ENCODE measurements at places on chromosomes 6 and 20.
A peak's percentile ranks its signal among the peaks of the same experiment; 100 is the strongest.

- DNase-seq: no peak
Measured at GRCh38 chr6:79833264-79833963, 113.9 kb downstream of the ELOVL4 start.

GRCh38 chr6:99522531-99522930 lies 7.3 kb upstream of the USP45 start:
- DNase-seq: no peak

GRCh38 chr20:54549658-54550326 lies 74.4 kb downstream of the DOK5 start:
- DNase-seq: no peak

DNA sequence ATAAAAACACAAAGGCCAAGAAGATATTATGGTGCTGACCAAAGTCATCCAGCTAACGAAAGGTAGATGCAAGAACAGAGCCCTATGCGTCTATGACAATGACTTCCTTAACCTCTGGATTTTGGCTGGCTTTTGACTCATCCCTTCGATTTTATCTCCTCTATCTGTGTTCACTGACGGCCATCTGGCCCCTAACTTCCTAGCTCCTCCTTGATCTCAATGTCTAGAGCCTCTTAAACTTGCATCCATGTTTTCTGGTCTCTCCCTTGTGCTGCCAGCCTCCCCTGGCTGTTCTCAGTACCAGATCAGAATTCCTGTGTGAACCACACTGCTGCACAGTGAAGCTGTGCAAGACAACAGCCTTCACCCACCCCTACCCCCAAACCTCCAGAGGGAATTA lies 452.9 kb downstream of the UTRN start:
- DNase-seq: no peak

- no peak for DNase-seq
Measured at GRCh38 chr6:53615633-53616449, 49.7 kb downstream of the KLHL31 start.

- no peak for DNase-seq
Measured at GRCh38 chr20:59836767-59837166, 96.7 kb downstream of the SYCP2 start.

GRCh38 chr6:108560463-108561308 lies at the start of gene FOXO3:
TSS of gene FOXO3 (plus strand) at chr6:108560917. CDS start at chr6:108561209, 292 bp downstream.
- DNase-seq: peak; percentile 70

DNA sequence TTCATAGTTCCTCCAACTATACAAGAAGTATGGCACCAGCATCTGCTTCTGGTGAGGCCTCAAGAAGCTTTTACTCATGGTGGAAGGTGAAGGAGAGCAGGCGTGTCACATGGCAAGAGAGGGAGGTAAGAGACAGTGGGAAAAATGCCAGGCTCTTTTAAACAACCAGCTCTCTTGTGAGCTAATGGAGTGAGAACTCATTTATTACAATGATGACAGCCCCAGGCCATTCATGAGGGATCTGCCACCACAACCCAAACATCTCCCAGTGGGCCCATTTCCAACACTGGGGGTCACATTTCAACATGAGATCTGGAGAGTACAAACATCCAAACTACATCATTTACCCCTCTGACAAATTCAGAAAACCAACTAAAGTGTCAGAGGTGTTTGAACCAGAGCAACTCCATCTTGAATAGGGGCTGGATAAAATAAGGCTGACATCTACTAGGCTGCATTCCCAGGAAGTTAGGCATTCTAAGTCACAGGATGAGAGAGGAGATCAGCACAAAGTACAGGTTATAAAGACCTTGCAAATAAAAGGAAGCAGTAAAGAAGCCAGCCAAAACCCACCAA lies 2.2 kb upstream of the UBD start:
- DNase-seq: no peak

- no peak for DNase-seq
Measured at GRCh38 chr6:147618927-147619326, 110.4 kb downstream of the SAMD5 start.

DNA sequence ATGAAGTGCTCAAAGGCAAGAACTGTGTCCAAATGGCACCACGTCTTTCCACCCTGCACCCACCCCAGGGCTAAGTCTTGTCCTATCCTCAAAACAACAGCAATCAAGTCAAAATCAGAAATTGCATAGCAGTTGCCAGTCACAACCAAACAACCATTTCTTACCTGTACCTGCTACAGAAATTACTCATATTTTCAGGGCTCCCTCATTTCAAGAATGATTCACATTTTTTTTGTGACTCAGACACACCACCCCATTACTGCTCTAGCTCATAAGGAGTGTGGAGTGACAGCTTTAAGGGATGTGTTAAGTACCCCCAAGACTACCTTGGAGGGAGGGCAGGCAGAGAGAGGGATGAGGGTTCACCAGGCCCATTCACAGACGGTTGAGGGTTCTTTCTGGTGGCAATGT lies 111.7 kb downstream of the TRERF1 start:
- DNase-seq: no peak

DNA sequence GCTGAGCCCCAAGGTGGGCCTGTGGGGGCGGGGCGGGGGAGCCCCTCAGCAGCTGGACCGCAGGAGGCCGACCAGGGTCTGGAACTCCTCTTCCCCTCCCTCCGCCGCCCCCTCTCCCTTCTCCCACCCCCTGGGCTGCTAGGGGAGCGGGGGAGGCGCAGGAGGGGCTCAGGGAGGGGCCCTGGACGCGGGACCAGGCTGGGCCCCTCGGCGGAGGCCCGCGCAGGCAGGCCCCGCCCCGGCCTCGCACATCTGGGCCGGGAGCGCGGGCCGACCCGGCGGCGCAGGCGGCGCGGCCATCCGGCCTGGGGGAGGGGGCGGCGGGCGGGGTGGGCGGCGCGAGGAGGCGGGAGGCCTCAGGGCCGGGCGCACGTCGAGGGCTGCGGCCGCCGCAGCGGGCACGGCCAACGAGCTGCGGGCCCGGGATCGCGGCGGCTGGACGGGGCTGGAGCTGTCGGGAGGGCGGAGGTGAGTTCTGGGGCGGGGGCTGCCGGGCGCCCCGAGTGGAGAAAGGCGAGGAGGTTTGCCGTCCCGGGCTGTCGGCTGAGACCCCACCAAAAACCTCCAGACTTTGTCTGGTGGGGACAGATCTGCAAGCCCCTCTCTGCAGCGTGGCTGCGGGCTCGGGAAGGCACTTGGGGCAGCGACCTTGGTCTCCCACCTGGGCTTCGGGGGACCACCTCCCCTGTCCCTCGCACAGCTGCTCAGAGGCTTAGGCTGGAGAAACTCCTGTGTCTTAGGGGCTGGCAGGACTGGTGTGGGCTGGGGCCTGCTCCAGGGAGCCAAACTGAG lies at the start of gene HSPA12B:
HSPA12B (plus strand) TSS at position 359 of the 792 bp plus-strand sequence. CDS start 5,990 bp downstream, outside the sequence.
- no peak for DNase-seq

GRCh38 chr20:24968278-24968800 lies 19.3 kb downstream of the CST7 start:
- DNase-seq: no peak

DNA sequence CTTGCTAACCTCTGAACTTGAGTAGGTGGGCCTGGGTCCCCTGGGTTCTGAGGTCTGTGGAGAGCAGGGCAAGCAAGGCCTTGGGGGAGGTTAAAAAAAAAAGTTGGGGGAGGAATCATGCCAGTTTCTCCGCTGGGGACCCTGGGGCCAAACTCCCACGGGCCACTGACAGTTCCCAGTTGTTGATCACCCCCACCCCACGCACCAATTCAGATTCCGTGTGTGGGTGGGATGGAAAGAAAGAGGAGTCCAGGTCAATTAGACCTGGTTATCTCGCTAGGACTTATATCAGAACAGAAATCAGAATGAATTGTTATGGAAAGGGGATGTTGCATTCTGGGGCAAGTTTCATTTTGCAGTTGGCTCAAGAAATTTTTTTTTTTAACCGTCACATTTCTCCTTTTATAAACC lies 46.7 kb upstream of the SUPT3H start:
- no peak for DNase-seq

DNA sequence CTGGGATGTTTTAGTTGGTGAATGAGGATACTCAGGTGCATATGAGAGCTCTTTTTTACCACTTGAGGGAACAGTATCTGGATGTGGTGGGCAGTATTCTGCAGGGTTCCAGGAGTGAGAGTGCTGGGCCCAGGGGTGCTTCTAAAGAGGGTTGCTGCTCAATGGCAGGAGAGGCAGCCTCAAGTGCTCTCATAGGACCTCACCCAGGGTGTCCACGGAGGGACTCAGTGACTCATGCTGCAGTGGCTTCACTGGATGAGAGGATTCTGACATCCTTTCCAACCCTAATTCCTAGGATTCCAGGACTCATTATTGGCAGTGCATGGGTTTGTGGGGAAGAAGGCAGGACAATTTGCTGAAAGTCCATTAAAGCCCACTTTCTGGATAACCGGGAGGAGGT lies 176.6 kb upstream of the FERMT1 start:
- DNase-seq: no peak

DNA sequence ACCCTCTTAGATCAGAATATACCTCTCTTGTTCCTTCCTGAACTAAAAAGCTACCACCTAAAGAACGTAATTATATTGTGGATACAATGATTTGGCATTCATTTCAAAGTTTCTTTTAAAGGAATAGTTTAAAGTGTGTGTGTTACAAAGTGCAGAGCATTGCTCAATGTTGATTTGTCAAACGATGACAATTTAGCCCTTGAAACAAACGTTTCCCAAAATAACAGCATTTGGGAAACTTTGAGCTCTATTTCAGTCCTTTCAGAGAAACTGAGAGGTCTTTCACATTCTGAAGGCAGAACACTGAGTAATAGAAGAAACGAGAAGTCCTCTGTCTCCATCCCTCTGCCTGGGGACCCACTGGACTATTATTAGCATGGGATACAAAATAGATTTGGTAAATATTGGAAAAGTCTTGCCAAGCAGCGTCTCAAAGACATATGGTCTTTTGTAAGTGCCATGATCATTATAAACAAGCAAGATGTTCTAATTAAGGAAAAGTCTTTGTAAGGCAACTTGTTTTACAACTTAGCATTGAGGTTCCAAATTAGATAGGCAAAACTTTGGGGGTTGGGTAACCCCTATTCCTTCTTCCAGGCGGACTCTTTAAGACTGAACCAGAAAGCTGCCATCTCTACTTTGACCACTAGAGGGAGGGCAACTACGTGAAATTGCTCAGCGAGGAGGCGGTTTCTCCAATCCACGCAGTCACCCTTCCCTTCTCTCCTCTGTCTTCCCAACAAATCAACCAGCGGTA lies 208.8 kb downstream of the RNF144B start:
- DNase-seq: peak; percentile 65

GRCh38 chr20:10922506-10922905 lies 248.7 kb upstream of the JAG1 start:
- no peak for DNase-seq

GRCh38 chr20:50378170-50379000 lies 131.8 kb upstream of the PTPN1 start:
- DNase-seq: no peak

DNA sequence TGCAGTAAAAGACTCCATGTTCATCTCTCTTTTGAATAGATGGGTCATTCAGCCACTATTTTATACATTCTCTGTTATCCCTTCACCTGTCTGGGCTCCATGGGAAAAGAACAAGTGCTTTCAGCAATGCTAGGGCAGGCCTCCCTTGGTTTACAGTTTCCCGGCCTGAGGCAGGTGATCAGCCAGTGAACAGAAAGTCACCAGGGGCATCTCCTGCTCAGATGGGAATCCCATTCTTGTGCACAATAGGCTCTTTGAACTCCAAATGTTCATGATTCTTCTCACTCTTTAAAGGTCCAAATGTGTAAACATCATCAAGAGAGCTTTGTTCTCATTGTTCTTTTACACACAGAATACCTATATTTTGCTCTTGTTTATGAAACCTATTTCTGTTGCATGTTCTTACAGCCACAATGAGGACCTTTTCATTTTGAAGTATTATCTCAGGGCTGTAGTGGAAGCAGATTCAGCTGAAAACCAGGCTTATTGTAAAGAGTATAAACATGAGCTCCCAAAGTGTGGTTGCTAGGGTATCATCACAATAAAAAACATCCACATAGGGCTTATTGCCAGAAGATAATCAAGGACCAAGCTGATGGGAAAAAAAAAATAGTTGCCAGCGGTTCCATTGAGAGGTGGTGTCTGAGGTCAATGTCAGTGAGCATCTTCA lies 267.1 kb upstream of the SGK1 start:
- DNase-seq: no peak

DNA sequence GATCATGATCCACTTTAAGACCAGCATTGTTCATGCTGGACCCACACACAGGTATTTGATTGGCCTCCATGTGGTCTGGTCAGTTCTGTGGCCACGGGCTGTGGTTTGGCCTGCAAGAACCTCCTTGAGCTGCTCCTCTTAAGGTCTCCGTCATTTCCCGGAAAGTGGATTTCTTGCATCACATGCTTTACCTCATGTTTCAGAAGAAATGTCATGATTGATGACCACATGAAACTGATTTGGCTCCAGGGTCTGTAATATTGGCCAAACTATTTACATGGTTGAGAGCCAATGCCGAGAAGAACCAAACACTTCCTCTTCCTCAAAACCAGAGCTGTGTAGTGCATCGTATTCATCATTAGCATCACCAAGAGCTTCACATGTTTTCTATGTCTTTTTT lies 13.2 kb upstream of the RSPH3 start:
- no peak for DNase-seq

- no peak for DNase-seq
Measured at GRCh38 chr20:47054945-47055344, 160.3 kb downstream of the EYA2 start.

GRCh38 chr20:15653396-15654207 lies 919.6 kb downstream of the KIF16B start:
- DNase-seq: no peak

DNA sequence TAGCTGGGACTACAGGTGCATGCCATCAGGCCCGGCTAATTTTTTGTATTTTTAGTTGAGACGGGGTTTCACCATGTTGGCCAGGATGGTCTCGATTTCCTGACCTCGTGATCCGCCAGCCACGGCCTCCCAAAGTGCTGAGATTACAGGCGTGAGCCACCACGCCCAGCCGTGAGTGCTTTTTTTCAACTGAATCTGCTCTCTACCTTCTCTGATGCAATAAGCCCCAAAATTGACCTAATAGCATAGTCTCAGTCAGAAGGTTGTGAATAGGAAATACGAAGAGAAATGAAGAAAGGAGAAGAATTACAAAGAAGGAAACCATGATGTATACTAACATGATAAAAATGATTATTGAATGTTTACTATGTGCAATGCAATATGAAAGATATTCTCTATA lies 33.2 kb downstream of the BEND6 start:
- DNase-seq: no peak

- DNase-seq: no peak
Measured at GRCh38 chr6:33702345-33702977, 9.0 kb downstream of the UQCC2 start.

GRCh38 chr20:10739566-10739965 lies 65.8 kb upstream of the JAG1 start:
- DNase-seq: no peak

- DNase-seq: no peak
Measured at GRCh38 chr20:4713401-4713800, 8.3 kb upstream of the PRND start.

DNA sequence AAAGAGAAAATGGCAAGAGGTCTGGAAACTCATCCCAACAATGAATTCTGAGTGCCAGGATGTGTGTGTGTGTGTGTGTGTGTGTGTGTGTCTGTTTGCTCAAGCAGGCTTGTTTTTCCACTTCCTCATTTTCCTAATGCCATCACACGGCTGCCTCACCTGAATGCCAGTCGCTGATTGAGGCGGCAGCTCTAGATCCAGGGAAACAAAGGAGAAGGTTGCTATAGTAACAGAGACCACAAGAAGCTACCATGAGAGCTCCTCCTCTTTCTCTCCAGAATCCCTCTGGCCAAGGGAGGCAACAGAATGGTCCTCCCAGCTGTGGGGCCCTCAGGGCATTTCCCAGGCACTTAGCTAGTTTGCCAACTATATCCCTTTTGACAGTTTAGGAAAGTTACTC lies 241.1 kb upstream of the TSHZ2 start:
- no peak for DNase-seq

GRCh38 chr6:116741571-116741970 lies 23.9 kb downstream of the FAM162B start:
- DNase-seq: no peak

- no peak for DNase-seq
Measured at GRCh38 chr6:139386404-139386803, 12.0 kb upstream of the CITED2 start.

All from right renal cortex interstitium (tissue), 3 donors.